ENCODE measurements at places on chromosomes 13 and 19.

GRCh38 chr13:31605076-31605860 lies 134.1 kb upstream of the RXFP2 start:
- DNase-seq = no peak

GRCh38 chr13:108669381-108669780 lies 40.0 kb downstream of the MYO16 start:
- DNase-seq = no peak

DNA sequence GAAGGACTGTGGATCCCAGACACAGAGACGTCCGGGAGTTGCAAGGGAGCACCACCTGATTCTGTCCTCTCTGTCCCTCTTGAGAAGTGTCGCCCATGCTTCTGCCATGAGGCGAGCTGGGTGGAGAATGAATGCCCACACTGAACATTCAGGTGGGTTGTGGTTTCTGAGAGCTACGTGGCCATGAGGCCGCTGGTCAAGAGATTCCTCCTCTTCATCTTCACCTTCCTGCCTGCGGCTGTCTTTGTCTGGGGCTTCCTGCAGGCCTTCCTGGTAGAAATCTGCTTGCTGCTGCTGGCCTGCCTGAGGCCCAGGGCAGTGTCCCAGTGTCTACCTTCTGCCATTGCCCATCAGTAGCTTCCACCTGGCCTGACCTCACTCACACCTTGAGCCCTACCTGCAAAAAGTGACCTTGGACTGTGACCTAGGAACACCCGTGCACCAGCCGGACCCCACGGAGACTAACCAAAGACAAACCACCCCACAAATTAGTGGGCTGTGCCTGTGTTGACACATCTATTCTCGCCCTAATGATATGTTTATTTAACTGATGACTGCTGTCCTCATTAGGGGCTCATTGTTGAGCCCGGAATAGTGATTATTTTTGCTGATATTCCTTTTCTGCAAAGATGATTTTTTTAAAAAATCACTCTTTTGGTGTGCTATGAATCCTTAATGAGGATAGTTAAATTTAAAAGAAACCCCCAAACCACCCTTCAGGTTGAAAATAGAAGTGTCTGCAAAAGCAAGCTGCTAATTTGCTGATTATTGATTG lies 38.7 kb upstream of the ZNF536 start:
- DNase-seq = no peak

DNA sequence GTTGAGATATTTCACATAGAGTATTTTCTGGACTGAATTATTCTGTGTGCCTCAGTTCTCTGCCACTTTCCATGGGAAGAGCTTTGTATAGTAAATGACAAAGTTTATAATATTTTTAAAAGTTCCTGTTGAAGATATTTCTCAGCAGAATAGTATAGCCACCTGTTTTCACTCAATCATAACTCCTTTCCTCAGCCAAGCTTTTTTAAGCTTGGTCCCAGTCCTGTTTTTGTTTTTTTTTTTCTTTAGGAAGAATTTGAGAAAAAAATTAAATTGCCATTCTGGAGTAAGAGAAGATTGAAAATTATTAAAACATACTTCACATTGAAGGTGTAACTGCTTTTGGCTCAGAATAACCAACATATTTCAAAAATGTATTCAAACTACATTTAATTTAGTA lies 55.5 kb downstream of the ENOX1 start:
- DNase-seq = no peak

DNA sequence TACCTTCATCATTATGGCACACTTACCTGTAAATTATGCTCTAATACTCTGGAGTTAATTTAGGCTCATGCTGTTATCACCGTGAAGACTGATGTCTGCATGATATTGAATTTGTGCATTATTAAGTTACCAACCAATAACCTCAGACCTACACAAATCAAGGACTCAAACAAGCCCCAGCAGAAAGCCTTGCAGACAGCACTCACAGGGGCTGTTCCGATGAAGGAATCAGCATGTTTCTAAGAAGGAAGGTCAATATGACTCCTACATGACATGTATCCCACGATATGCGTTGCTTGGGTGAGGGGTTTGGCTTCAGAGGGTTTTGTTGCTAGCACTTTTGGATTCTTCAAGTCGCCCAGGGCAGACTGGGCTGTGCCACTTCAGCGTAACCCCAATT lies 1071.2 kb upstream of the SLC10A2 start:
- no peak for DNase-seq

DNA sequence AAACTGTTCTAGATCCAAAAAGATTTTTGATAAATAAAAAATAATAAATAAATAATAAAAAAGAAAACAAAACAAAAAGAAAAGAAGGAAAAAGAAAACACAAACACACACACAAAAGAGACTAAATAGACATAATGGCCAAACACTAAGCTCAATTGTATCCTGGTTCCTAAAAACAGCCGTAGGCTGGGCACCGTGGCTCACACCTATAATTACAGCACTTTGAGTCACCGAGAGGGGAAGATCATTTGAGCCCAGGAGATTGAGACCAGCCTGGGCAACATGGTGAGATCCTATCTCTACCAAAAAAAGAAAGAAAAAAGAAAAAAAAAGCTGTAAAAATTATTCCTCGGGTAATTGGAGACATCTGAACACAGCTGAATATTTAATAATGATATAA lies 8.9 kb downstream of the ETHE1 start:
- DNase-seq = no peak

- no peak for DNase-seq
These were observed 563 bp downstream of the ZNF43 start for GRCh38 chr19:21835429-21835809.

DNA sequence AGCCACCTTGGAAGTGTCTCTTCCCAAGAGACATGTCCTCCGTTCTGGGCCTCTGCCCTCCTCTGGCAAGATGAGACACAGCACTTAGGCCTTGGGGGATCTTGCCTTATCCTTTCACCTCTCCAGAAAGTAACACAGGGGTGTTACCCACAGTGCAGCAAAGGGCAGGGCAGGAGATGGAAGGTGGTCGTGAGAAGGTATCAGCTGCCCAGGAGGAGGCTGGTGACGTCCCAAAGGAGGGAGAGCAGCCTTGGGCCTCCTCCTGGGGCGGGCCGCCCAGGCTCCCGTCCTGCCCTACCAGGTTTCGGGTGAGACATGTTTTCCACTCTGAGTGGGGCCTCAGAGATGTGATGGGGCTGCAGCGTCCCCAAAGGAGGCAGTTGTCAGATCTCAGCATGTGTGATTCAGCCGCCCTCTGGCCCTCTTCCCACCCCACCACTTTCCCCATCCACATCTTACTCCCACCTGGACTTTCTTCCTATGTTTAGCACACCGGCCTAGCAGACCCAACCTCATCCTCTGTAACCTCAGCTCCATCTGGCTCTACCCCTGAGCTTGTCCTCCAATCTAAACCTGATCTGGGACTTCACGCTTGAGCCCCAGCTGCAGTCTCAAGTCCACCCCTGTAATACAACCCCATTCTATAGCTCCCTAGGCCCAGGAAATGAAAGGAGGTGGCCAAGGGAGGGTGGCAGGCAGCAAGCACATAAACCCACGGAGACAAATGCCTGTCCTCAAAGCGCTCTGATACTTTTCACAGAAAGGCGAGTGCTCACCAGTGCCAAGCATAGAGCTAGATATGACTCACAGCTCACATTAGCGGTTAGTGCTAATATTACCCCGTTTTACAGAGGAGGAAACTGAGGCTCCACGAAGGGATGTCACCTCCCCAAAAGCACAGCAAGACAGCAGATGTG lies 9.3 kb downstream of the POU2F2 start:
- DNase-seq = no peak

DNA sequence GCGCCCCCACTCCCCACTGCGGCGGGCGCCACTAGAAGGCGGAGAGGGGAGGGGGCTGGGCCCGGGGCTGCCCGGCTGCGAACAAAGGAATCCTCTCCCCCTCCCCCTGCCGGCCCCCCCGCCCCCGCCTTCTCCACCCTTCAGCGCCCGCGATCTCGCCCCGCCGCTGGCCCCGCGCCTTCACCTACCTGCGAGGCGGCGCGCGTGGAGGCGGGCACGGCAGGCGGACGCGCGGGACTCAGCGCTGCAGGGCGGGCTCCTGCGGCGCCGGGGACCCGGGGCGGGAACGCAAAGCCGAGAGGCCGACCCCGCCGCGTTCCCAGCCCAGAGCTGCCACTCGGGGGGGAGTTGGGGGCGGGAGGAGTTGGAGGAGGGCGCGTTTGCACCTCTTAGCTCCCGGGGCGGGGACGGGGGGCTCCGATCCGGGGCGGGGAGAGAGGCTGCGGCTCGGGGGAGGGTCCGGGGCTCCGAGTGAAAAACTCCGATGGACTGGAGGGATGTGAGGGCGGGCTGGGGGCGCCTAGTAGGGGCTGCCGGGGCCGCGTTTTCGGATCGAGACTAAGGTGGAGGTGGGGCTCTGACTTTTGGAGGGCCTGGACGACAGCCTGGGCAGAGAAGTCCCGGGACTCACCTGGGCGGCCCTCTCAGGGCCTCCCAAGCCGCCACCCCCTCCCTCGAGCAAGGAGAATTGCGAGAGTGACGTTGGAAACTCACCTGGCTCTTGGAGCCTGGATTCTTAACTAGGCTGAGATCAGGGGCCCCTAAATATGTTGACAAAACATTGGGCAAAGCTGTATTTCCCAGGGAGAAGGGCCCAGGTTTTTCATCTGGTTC lies at the start of gene FBN3:
Gene FBN3, minus strand, starts transcription at position 332 of the 834 bp plus-strand sequence. CDS start 2,112 bp downstream, outside the sequence.
- DNase-seq = no peak

GRCh38 chr13:18971576-18972219 lies 209.9 kb downstream of the TUBA3C start:
- DNase-seq = no peak

DNA sequence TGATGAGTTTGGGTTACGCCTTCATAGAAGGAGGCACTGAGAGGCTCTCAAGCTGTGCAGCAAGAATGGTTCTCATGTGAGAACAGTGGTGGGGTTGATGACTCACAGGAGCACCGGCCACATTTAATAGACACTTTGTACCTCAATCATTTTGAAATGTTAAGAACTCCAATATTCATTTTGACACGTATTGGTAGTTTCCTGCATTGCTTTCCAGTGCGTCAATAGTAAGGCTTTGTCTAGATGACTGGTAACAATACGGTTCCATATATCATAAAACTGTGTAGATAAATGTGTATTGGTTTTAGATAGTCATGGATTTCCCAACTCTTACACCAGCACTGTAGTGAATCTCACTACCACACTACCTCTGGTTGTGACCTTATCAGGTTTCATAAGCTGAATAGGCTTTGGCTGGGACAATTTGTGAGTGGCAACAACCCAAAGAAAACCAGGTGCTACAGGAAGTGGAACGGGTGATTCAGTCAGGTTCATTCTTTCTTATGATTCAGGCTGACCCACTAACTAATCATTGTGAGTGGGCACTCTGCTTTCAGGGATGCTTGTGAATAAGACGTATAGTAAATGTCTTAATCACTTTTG lies 362.6 kb downstream of the KLF5 start:
- DNase-seq = no peak

DNA sequence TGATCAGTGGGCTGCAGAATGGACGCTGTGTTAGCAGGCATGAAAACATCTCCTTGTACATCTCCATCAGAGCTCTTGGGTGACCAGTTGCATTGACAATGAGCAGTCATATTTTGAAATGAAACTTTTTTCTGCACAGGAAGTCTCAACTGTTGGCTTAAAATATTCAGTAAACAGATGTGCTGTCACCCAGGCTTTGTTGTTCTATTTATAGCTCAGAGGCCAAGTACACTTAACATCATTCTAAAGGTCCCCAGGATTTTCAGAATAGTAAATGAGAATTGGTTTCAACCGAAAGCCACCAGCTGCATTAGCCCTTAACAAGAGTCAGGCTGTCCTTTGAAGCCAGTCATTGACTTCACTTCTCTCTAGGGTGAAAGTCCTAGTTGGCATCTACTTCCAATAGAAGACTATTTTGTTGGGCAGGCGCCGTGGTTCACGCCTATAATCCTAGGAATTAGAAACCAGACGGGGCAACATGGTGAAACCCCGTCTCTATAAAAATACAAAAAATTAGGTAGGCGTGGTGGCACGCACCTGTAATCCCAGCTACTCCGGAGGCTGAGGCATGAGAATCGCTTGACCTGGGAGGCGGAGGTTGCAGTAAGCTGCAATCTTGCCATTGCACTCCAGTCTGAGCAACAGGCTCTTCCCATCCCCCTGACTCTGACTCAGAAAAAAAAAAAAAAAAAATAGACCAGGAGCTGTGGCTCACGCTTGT lies 7.9 kb upstream of the PDE4A start:
- peak; percentile 69 for DNase-seq

DNA sequence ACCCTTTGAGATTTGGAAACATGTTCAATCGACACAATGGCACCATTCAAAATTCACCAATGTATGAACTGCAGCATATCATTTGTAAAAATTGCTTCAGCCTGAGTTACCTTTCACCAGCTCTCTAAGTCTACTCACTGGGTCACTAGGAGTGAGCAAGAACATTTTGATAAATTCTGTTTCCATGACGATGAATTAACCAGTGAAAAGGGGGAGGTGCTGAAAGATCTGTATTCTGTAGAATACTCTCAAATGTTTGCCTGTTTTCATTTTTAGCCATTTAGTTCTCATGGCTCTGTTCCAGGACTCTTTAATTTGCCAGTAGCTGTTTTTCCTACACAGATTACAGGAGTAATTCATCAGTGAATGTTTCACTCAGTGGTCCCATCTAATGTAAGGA lies 883.4 kb downstream of the DIAPH3 start:
- DNase-seq = no peak

GRCh38 chr19:38385804-38386257 lies 2.0 kb downstream of the GGN start:
- no peak for DNase-seq

GRCh38 chr19:35211545-35212230 lies 16.9 kb downstream of the FAM187B start:
- no peak for DNase-seq

Measured in NCI-H510A (cell line).